Trophoblast cell (in vitro differentiated cells and primary cell): ENCODE measurements at places on chromosomes 16 and 17.

DNA sequence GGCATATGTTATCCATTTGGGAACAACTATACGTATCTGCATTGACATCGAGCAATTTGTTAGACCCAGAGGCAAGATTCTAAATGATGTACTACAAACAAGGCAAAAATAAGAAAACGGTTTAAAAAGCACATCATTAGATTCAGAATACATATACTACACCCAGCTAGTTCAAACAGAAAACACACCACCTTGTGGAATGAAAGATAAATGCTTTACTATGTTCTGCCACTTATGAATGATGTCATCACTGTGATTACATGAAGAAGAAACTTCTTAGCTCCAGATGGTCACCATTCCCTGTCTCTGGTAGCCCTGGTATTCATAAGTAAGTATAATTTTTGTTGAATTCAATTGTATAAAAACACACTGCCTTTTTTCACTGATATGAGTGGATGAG lies 7.8 kb downstream of the NACA2 start:
- peak; percentile 65 for DNase-seq

GRCh38 chr17:80443916-80444643 lies 29.1 kb downstream of the ENDOV start:
- DNase-seq = no peak

DNA sequence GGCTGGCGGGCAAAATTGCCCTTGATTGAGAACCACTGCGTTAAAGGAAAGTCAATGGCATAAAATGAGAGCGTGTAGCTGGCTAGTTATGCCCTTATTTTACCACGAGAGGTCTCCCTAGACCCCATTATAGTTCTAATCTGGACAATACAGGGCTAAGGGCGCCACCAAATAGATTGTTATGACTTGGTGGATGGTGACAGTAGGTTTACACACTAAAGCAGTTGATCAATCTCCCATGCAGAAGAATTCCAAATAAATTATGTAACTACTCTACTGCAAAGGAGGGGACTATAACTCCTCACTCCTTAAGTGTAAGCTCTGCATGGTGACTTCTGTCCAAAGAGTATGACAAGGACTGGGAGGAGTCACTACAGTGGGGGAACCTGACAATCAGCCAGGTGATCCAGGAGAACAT lies 20.4 kb upstream of the YPEL2 start:
- DNase-seq = peak; percentile 90

GRCh38 chr16:1561266-1561665 lies 27.8 kb downstream of the TMEM204 start:
- no peak for DNase-seq

GRCh38 chr17:63113167-63113566 lies 147.1 kb downstream of the TANC2 start:
- no peak for DNase-seq

DNA sequence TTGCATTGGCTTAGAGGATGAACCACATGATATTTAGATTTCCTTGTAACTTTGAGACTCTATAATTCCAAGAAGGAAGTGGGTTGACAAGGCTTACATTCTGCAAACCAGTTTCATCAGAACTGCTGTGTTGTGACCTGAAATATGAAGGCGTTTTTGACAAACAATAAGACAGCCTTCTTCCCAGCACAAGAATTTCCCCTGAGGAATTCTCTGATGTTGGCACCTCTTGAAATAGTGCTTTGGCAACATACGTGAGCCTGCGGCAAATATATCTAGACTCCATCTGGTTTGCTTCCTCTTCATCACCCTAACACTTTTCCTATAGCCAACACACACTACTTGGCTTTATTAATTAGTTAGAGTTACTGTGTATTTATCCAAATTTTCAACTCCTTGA lies 585.5 kb upstream of the SOX9 start:
- DNase-seq = no peak

- no peak for DNase-seq
Observed at GRCh38 chr17:76725580-76726230, 701 bp downstream of the JMJD6 start.

- DNase-seq = no peak
Observed at GRCh38 chr17:42617956-42618431, 8.5 kb downstream of the TUBG1 start.

DNA sequence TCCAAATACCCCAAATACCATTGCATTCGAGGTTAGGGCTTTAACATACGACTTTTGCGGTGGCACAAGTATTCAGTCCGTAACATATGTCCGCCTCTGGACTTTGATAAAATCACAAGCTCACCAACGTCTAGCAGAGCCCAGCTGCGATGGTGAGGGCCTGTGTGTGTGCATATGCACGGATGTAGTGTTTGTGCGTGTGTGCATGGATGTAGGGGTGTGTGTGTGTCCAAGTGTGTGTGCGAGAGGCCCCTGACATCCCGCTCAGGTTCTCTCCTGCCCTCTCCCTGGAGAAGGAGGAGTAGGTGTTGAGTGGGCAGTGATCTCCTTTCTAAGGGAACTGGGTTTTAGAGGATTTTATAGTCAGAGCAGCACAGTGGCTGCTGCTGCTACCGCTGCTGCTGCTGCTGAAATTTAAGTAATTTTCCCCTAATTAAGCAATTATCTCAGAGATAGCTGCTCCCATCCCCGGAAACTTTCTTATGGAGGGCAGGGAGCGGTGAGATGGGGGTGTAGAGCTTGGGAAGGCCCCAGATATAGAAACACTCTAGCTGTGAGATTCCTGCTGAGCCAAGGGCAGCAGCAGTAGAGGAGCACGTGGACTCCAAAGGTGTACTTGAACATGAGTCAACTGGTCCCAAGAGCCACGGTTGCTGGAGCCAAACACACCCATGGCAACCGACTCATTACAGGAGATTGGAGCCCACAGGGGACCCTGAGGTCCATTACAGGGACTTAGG lies 121.7 kb upstream of the SDK2 start:
- no peak for DNase-seq

- peak; percentile 56 for DNase-seq
Observed at GRCh38 chr17:40497695-40498094, 3.7 kb downstream of the TNS4 start.

DNA sequence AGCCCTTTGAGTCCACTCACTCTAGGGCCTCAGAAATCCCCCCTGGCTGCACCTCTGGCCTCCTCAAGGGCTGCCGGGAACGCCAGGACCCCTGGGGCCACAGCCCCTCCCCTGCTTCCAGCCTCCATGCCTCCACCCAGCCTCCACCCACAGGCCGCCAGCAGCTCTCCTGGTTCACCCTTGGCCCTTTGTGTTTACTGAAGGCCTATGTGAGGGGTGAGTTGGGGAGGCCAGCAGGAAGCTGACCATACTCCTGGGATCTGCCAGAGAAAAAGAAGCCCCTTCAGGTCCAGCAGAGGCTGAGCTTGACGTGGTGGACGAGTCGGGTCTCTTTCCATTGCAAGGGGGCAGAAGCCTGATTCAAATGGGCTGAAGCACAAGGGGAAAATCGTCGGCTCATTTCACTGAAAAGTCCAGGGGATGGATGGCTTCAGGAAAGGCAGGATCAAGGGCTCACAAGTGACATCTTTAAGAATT lies 18.3 kb upstream of the ATP2A3 start:
- DNase-seq = no peak

- DNase-seq = no peak
Observed at GRCh38 chr16:13039526-13039925, 138.1 kb downstream of the SHISA9 start.

GRCh38 chr17:41932816-41933389 lies 2.5 kb downstream of the ODAD4 start:
- DNase-seq = no peak

DNA sequence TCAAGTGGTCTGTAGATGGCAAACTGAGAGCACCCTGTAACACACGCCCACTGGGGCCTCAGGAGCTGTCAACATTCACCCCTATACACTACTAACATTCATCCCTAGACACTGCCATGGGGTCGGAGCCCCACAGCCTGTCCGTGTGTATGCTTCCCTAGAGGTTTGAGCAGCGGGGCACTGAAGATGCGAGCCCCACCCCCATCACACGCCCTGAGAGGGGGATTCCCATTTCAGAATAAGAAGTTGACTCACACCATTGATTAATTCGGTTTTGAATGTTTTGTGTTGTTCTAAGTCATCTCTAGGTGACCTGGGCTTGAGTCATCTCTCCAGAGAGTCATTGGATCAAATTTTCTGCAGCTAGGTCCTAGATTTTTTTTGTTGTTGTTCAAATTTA lies 37.3 kb upstream of the MMD start:
- no peak for DNase-seq

- DNase-seq = peak; percentile 78
Observed at GRCh38 chr16:56950881-56951771, 10.6 kb upstream of the CETP start.

- no peak for DNase-seq
Observed at GRCh38 chr16:82071421-82071820, 36.4 kb downstream of the HSD17B2 start.

- peak; percentile 77 for DNase-seq
Observed at GRCh38 chr17:69608808-69609472, 194.4 kb downstream of the MAP2K6 start.

DNA sequence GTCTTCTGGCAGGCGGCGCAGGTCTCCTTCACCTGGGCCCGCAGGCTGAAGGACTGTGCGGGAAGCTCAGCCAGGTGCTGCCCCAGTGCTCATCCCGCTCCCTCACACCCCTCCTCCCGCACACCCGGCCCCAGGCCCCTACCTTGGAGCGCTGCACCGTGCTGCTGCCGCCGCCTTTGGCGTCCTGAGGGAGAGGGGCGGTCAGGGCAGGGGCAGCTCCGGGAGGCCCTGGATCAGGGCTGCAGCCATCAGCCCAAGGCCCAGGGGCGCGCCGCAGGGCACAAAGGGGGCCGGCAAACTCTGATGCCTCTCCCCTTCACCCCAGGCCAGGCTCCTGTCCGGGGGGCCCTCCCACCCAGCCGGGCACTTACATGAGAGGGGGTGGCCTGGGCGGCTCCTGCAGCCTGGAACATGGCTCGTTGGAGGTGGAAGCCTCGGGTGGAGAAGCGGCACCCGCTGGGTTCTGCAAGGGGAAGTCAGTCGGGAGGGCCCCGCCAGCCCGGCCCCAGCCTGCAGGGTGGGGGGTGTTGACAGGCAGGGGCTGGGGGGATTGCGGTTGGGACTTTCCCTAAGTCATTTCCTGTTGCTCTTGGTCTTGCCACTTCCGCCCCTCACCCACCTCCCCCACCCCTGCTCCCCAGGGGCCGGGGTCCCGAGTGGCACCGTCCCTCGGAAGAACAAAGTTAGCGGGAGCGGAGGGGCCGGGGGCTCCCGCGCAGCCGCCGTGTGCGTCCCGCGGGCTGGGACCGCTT lies 863 bp downstream of the LIMD2 start:
- DNase-seq = no peak

DNA sequence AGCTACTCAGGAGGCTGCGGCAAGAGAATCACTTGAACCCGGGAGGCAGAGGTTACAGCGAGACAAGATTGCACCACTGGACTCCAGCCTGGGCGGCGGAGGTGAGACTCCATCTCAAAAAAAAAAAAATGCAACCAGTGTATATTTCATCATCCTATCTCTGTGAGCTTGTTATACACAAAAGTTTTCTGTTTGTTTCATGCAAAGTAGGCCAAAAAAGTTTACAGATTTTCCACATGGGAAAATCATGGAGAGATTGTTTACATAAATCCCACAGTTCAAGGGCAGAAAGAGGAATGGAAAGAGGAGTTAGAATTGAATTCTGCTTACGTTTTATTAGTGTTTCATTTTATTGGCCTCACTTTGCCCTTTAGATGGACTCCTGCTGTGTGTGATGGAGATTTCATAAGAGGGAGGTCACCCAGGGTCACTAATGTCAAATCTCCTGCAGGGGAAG lies 24.7 kb downstream of the NARF start:
- no peak for DNase-seq

DNA sequence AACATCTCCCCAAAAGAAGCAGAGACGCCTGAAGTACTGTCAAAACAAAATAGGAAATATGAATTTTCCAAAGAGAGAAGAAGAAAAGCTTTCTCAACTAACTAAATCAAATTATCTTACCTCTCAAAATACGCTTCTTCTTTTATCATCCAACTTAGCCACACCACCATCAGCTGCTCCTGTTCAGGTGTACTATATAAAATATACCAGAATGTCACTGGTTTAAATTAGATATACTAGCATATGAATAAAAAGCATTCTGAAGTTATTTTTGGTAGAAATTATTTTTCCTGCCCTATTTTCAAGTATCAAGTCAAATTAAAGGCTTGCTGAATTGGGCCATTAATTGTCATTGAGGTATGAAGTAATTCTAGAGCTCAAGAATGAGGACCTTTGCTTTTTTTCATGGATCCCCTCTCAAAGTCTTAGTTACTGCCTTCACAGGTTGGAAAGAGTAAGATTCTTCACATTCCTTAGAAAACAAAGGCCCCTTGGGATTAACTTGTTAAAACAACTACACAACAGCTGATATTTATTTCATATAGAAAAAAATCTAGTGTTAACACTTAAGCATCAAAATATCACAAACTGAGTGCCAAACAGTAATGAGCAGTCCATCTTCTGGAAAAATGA lies 30.1 kb downstream of the INTS2 start:
- no peak for DNase-seq

GRCh38 chr17:55282741-55283140 lies 18.0 kb downstream of the HLF start:
- no peak for DNase-seq

DNA sequence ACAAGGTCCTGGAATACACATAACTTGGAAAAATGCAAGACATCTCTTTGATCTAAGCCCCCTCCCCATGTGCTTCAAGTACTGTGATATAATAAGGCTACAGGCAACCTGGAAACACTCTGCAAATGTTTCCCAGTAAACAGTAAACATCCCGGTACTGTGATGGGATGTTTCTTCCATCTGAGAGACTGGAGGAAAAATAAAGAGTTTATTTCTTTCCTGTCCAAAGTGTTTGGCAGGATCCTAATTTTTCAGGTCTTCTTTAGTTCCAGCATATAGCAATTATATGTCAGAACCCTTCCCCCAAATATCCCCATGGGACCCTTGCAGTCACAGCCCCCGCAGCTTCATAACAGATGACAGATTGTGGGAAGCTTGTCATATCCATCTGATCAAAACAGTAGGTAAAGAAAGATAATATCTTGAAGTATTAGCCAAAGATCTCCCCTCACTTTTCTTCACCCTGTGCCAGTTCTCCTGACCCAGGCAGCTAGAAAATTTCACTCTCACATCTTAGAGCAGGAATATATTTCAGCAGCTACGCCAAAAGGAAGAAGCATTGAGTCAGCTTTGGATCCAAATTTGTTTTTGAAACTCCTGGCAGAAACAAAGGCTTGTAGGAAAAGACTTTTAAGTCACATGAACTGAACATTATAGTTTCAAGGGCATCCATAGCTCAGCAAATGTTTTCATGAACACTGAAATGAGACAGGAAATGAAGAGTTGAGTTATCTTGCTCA lies 141.3 kb downstream of the HS3ST3A1 start:
- DNase-seq = no peak

- DNase-seq = no peak
Observed at GRCh38 chr17:2174014-2174413, 119.1 kb downstream of the HIC1 start.

GRCh38 chr17:72110231-72110941 lies 10.4 kb upstream of the SOX9 start:
- no peak for DNase-seq

GRCh38 chr17:32319548-32319905 lies 22.4 kb downstream of the C17orf75 start:
- peak; percentile 86 for DNase-seq

GRCh38 chr16:80807906-80808305 lies 3.5 kb upstream of the CDYL2 start:
- DNase-seq = no peak
